KG1 (cell line): ENCODE measurements at places on chromosomes 13 and 19.

DNA sequence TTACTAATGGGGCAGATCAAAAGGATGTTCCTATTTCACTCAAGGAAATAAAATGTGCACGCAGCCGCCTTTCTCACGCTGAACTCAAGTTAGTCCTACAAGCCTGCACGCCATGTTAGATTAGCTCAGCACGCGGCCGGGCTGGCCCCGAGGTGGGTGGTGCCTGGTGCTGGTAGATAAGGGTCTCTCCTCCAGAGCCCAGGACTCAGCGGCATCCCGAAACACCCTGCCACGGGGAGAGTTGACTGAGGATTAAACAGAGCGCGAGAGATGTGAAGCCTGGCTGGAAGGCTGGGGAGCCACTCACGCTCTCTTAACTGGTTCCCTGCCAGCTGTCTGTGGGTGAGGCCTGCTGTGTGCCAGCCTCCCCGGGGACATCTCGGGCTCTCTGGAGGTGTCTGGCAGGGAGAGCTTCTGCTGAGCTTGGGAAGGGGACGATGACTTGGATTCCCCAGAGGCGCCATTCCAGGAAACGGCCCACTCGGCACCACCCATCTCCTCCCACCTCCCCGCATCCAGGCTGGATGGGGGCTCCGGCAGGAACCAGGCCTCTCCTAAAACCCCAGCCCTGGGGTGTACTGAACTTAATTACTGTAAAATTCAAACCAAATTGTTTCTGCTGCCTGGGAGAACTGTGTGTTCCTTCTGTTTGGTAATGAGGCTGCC, 122.2 kb downstream of the KDM4B start:
- DNase-seq = no peak

DNA sequence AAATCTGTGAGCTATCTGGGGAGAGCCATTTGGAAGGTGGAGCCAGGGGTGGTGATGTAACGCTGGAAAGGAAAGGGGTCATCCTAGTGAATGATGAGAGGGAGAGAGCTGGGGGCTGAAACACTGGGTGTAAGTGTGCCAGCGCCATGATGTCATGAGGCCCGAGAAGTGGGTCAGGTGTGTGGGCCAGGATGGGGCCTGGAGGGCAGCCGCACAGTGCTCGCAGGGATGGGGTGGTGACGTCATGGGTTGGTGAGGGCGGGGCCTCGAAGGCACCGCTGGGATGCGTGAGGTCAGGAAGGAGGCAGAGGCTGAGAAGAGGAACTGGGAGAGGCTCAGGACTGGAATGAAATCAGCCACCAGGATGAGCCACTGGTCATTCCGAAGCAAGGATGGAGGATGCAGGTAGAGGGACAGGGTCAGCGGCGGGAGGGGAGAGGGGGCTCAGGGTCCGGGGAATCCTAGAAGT, 4.4 kb downstream of the CCDC61 start:
- DNase-seq = no peak

- DNase-seq = peak; percentile 36
Observed at GRCh38 chr13:24228852-24229458, 68.4 kb downstream of the SPATA13 start.

- no peak for DNase-seq
Observed at GRCh38 chr13:39422845-39423565, 180.0 kb downstream of the LHFPL6 start.

DNA sequence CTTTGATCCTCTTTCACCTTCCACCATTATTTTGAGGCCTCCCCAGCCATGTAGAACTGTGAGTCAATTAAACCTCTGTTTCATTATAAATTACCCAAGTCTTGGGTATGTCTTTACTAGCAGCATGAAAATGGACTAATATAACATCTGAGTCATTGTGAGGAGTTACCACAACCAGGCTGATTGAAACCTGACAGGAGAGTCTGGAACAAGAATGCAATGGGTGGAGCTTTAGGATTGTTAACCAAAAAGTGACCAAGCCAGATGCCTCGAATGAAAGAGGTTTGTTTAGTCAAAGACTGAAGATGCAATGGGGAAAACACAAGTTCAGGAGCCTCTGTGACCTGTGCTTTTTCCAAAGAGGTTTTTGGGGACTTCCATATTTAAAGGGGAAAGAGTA, 659.0 kb downstream of the SLITRK6 start:
- no peak for DNase-seq

DNA sequence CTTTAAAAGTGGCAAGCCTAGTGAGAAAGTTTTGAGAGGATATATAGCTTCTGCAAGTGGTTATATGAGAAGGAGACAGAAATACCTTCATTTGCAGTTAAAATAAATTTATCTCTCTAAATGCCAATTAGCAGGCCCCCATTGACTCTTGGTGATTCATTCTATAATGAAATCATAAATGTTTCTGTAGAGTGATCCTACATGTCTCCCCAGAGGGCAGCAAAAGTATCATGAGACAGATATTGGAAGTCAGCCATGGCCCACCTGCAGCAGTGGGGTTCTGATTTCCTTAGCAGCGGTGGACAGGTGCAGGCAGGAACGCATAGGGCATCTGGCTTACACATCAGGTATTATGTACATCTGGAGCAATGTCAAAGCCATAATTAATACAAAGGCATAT, 385.4 kb upstream of the SLC10A2 start:
- DNase-seq = no peak

DNA sequence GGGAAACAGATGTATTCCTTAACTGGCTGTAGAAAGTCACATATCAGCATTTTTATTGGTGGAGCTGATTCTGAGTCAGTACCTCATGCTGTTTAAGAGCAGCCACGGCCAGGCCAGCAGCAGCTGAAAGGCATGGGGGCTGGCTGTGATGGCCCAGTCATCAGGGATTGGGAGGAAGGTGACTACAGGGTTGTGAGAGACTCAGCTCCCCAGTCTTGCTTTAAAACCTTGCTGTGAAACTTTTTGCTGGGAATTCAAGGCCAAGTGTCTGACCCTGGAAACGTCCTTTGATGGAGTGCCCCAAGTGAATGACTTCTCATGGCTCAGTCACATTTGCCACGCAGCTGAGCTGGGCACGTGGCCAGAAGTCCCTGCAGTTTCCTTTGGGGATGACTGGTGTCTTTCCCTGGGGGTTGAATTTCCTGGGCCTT, 39.1 kb upstream of the RNF113B start:
- DNase-seq = no peak

DNA sequence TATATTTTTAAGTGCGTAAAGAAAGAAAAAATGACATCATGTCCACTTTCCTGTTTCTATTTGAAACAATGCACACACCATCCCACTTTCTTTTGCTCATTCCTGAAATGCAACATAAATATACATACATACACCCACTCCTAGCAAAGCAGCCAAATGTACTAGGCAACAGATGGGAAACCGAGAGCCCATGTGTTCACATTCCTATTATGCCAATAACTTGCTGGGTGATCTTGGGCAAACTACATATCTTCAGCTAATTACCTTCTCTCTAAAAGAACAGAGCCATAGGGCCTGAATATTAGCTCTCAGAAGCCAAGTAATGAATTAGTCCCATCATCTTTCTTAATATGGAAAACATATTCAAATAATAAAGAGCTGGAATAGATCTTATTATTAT, 610.6 kb upstream of the ATXN8OS start:
- no peak for DNase-seq
